ENCODE measurements at places on chromosomes 5 and 9.

DNA sequence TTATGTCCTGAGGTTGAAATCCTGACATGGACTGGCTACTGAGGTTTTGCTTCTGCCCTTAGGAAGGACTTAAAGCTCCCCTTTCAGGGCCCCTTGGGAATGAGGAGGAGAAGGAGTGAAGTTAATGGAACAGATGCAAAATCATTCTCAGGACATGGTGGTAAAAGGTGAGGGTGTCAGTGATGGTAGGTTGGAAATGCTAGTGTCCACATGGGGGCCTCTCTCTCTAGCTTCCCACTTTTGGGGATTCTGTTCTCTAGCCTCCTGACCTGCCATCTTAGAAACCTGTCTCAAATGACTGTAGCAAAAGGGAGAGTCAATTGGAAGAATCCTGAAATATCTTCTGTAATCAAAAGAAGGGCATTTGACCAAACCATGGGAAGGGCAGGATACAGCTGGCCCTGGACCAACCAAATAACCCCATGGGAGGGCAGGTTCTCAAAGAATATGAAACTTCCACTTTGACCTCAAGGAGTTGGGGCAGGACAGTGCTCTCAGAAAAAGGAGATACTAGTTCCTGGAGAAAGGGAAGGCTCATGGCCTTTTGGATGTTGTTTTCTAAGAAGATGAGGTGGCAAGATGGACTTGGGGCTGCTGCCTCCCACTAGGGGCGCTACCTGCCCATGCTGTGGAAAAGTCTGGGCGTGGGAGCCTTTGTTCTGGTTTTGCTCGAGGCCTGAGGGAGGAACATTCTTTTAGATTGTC, 21.2 kb upstream of the MLANA start:
- DNase-seq = peak; percentile 21

GRCh38 chr9:127079446-127080140, 42.8 kb downstream of the ANGPTL2 start:
- no peak for DNase-seq

- no peak for DNase-seq
Measured at GRCh38 chr5:179793468-179794139, at the start of gene LTC4S. TSS of gene LTC4S (plus strand) at chr5:179793986. CDS start at chr5:179794081, 95 bp downstream.

GRCh38 chr5:96709152-96709821, 47.1 kb downstream of the CAST start:
- DNase-seq = no peak

- DNase-seq = no peak
Measured at GRCh38 chr9:311841-312240, 97.2 kb downstream of the DOCK8 start.

GRCh38 chr5:151812757-151813309, 41.1 kb downstream of the G3BP1 start:
- DNase-seq = no peak

- DNase-seq = no peak
Measured at GRCh38 chr9:89500008-89500407, 2.1 kb upstream of the SEMA4D start.

GRCh38 chr5:106873568-106873967, 797.2 kb downstream of the EFNA5 start:
- DNase-seq = no peak

DNA sequence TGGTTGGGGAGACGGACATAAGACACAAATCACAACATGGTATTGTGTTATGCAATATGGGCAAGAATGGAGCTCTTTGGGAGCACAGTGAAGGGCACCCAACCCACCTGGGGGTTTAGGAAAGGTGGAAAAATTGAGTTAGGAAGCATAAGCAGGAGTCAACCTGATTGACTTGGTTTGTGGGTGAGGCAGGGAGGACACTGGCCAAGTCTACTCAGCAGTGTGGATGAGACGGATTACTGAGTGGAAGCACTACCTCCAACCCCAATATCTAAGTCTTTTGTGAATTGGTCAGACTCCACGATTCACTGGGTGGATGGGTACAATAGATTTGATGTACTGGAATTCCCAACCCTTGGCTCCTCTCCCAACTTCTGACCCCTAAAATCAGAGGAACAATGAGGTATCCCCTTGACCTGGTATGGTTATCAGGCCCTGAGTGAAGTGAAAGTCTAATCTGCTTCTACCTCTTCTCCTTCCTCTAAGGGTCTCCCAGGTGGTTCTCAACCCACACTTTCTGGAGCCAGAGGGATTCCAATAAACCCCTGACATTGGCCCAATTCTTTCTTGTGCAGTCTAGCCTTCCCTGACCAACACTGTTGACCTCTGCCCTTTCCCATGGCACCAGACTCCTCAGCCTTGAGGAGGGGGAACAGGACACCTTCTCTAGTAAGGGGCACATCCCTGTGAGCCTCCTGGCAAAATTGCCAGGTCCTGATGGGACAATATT, 5.2 kb downstream of the EGR1 start:
- DNase-seq = no peak

GRCh38 chr5:22242532-22242931, 610.6 kb downstream of the CDH12 start:
- DNase-seq = no peak

- no peak for DNase-seq
Measured at GRCh38 chr5:15995341-15996052, 184.1 kb downstream of the MARCHF11 start.

DNA sequence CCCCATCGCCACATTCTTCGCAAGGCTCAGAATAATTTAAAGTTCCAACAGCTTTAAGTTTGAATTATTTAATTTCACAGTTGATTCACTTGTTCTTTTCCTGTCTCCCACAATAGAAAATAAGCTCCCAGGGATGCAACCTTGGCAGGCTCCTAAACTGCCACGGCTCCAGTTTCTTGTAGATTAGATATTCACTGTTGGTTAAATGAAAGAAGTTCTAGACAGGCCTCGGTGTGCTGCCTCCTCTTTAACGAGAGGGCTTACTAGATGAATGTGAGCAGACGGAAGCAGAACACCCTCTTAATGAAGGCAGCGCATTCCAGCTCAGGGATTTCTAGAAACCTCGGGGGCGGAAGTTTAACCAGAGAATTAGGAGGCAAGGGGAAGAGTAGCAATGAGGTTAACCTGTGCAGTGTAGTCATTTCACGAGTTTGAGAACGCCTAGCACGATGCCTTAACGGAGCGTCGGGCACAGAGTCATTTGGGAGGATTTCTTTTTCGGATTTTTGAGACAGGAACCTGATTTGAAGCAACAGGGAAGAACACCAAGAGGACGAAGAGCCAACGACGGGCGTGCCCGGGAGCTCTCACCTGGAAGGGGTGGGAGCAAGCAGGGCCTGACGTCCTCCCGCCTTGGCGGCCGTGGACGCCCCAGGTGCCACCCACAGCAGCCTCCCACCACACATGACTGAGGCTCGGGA, 637 bp upstream of the SMC5 start:
- peak; percentile 37 for DNase-seq

- no peak for DNase-seq
Measured at GRCh38 chr9:100449420-100449819, 22.5 kb downstream of the MSANTD3 start.

DNA sequence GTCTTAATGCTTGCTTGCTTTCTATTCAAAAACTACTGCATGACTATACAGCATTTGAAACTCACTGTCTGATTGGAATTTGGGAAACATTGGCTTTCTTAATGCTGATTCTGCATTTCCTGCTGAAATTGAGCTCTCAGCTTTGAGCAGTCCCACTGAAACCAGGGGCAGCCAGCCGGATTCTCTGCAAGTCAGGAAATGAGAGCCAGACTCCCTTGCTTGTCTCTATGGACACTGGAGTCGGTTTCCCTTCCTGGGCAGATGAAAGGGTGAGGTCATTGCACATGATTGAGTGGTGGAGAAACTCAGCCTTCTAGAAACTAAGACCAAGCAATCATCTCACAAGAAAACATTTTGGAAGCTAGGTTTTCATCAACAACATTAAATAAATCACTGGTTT, 119.7 kb upstream of the SPATA31C2 start:
- DNase-seq = no peak

GRCh38 chr5:144323181-144323580, 152.5 kb downstream of the KCTD16 start:
- DNase-seq = no peak

GRCh38 chr9:7452378-7452777, 347.2 kb downstream of the DMAC1 start:
- DNase-seq = no peak

GRCh38 chr5:34452170-34452828, 203.8 kb upstream of the RAI14 start:
- no peak for DNase-seq

DNA sequence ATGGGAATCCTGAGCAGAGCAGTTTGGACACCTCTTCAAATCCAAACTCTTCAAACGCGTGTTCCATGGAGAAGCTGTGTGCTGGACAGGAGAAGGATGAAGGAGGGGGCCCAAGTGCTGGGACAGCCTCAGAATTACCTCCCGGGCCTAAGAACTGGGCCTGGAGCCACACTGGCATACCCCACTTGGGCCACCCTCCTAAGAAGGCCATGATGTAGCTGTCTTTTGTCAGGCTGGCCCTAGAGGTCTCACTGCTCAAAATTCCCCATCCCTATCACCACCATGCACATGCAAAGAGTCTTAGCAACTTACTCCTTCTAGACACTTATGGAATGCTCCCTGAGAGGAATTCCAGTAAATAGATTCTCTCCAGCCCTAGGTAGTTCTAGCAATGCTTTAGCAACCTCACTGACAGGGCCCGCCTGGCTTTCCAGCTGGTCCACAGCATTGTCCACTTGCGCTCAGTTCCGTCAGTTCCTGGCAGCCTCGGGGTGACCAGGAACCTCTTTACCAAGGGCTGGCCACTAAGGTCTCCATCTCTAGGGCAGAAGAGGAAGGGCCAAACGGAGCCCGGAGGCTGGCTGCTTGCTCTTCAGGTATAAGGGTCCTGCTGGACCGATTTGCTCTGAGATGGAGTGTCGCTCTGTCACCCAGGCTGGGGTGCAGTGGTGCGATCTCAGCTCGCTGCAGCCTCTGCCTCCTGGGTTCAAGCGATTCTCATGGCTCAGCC, 75.3 kb downstream of the RGS3 start:
- DNase-seq = no peak

DNA sequence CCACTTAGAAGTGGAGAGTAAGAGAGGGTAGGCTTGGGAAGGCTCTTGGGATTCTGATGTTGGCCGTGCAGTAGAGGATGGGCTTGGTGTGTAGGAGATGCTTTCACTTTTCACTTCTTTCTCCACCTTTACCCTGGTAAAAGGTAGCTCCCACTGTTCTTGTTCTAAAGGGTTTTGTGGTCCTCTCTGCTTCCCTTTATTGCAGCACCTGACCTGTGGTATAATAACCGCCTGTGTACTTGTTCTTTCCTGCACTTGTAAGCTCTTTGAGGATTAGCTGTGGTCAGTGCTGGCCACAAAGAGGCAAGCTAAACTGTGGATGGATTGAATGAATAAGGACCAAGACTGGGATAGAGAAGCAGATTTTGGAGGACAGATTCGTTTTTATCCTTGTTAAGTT, 25.2 kb downstream of the KDM4C start:
- no peak for DNase-seq

DNA sequence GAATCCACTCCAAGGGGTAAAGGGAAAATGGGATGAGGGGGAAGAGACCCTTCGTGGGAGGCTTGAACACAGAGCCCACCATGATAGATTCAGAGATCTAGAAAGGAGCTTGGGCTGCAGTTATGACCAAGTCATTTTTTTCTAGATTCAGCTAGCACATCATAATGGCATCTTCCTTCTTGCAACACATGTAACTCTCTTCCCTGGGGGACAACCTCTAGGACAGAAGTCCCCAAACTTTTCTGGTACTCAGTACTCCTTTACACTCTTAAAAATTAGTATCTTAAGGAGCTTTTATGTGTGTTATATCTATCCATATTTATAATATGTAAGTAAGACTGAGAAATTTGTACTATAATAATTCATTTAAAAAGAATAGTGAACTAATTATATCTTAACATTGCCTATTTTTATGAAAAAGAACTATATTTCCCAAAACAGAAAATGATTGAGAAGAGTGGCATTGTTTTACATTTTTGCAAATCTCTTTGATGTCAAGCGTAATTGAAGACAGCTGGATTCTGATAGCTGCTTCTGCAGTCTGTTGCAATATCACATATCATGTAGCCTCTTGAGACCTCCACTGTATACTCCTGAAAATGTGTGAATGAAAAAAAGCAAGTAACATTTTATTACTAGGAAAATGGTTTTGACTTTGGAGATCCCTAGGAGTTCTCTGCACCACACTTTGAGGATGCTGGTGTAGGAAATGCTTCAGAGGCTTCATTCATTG, 875 bp downstream of the ACO1 start:
- no peak for DNase-seq

GRCh38 chr5:141519605-141520565, 31.0 kb downstream of the PCDHGC5 start:
- DNase-seq = no peak

DNA sequence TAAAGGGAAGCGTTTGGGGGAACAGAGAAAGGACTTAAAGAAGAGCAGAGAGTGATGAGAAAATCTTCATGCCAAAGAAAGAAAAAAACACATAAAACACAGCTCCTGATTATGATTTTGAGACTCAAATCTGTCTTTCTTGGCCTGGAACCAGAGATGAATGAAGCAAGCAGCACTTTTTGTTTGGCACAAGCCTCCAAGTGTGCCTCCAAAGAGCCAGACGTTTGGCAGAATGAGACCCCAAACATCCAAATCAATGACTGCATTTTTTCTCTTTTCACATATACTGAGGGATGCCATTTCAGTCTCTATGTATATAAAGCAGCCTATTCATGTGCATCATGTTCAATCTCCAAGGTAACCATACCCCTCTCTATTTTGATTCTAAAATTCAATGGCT, 424.2 kb downstream of the TUSC1 start:
- DNase-seq = no peak

- DNase-seq = no peak
Measured at GRCh38 chr9:72883875-72884274, 69.0 kb downstream of the ALDH1A1 start.

DNA sequence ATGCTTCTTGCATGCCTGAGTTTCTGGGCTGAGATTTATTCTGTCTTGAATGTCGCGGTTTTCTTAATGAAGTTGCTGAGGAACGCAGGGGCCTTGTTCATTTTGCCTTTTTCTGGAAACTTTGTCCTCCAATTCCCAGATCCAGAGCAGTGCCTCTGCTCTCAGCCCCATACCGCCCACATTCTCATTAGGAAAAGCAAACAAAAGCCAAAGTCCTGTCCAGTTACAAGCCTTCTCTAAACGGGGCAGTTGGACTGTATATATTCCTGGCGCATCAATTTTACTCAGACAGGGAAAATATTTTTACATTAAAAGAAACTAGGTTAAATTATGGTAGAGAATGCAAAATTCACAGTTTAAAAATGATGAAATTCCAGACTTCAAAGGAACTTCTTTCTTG, 1.2 kb upstream of the PSAT1 start:
- DNase-seq = no peak

DNA sequence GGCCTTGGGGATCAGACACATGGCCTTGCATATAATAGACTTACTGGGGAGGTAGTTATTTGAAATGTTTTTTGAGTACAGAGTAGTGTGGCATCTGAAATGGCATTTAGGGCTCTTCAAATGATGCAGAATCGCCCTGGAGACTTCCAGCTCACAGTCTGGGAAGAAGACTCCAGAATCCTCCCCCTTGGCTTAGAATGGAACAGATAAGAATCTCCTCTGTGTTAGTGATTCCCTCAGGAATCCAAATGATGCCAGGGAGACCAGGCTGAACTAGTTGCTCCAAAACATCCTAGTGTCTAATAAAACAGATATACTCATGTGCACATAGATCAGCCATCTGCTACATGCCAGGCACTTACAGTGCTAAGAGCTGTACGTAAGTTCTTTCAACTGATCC, 38.6 kb upstream of the SMC5 start:
- no peak for DNase-seq

GRCh38 chr9:111915425-111915758, 18.8 kb downstream of the UGCG start:
- DNase-seq = no peak

All from stimulated activated CD4-positive, alpha-beta T cell treated with anti-CD3 and anti-CD28 coated beads, Interleukin-4, amount 100 ng/mL, for 24 hours (primary cell).